Stimulated activated CD8-positive, alpha-beta memory T cell treated with anti-CD3 and anti-CD28 coated beads, Interleukin-4, amount 100 ng/mL, for 1 hour (primary cell): ENCODE measurements at places on chromosomes 11 and 22.

GRCh38 chr11:115653076-115653475, 148.9 kb upstream of the CADM1 start:
- no peak for DNase-seq

GRCh38 chr11:106702805-106703204, 315.5 kb downstream of the GUCY1A2 start:
- DNase-seq: no peak

DNA sequence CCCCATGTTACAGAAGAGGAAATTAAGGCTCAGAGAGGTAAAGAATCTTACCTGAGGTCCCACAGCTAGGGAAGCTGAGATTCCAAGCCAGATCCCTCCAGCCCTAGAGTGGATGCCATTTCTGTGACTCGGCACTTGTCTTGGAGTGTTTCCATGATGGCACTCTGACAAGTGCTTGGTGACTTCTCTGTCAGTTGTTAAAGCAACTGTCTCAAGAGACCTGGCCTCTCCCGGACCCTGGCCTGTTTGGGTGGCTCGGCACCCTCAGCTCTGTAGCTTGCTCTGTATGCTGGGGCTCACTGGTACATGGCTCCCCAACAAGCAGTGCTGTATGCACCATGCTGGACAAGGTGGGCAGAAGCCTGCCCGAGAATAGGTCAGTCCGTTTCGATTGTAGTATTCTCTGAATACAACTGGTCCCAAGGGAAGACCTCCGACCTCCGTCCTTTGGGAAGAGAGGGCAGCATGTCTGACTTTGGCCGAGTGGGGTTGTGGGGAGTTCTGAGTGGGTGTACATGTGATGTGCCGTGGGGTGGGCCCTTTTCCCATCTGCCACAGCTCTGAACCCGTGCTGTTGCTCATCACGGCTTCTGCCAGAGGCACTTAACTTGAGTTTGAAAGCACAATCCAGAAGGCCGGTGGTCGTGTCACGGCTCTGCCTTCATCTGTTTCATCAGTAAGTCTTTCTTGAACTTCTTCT, 12.4 kb downstream of the ACO2 start:
- DNase-seq: no peak

- no peak for DNase-seq
These were observed 3.0 kb upstream of the APOL4 start for GRCh38 chr22:36204632-36205015.
